ENCODE measurements at places on chromosomes 12 and 14.

- DNase-seq = no peak
Observed at GRCh38 chr14:32087173-32087861, 10.2 kb downstream of the ARHGAP5 start.

DNA sequence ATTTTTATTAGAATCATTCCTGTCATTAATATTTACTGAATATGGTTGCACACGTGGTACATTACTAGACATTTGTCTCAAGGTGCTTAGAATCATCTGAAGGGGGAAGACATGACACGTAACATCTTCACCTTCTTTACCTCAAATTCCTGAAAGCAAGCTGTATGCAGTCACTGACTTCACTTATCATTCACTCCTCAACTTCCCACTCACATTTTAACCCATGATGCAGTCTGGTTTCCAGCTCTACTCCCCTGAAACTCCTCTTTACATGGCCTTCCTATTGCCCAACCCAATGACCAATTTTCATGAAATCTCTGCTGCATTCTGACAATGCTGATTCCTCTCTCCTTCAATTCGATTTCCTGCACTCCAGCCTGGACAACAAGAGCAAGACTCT lies 5.8 kb upstream of the PSMC6 start:
- DNase-seq = no peak

- no peak for DNase-seq
Observed at GRCh38 chr12:104734541-104735095, 223.5 kb downstream of the SLC41A2 start.

GRCh38 chr12:31518680-31519227 lies 72.2 kb downstream of the DENND5B start:
- no peak for DNase-seq

DNA sequence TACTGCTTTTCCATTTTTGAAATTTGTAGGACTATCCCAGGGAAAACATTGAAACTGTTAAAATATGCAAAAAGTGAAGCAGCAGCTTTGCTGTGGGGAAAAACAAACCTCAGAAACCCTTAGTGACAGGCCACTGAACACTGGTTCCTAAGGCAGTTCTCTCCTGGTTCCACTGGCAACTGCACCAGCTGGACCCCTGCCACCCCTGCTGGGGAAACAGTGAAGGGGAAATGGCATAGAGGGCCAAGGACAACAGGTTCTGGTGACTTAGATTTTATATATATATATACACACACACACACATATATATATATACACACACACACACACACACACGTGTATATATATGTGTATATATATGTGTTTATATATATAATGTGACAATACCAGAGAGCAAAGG lies 16.2 kb upstream of the KRT7 start:
- DNase-seq = no peak

DNA sequence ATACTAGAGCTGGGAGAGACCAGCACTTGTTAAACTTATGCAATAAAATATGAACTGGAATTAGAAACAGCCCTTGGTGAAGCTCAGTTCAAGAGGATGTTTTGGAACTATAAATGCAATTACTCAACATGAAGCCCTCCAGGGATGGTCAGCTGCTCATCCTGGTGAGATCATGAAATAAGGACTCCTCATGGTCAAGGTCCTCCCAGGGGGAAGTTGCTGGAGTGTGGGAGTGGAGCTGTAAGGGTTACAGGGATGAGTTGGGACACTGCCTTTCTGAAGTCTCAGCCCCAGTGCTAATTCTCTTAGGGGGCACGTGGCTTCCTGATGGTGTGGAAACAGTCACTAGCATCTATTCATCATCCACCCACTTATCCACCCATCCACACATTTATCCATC lies 301.7 kb upstream of the SFSWAP start:
- no peak for DNase-seq

DNA sequence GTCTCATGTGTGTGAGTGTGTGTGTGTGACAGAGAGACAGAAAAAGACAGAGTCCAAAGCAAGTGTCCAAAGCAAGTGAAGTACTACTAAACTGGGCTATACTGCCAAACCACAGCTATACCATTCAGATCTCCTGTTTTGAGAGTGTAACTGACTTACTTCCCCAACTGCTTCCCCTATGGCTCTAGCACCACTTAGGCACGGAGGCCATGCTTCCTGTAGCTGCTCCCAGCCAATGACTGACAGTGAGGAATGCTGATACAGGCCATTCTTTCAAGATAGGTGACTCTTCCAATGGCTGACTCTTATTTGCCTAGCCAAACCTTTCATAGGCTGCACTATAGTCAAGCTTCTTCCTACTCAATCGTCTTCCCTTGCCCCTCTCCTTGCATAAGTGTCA lies 393.2 kb downstream of the BCAT1 start:
- no peak for DNase-seq

- DNase-seq = no peak
Observed at GRCh38 chr12:28440081-28440608, 249.9 kb downstream of the CCDC91 start.

GRCh38 chr12:80038062-80038560 lies 61.2 kb upstream of the OTOGL start:
- DNase-seq = no peak

GRCh38 chr14:101457301-101457935 lies 103.9 kb upstream of the DIO3 start:
- no peak for DNase-seq

DNA sequence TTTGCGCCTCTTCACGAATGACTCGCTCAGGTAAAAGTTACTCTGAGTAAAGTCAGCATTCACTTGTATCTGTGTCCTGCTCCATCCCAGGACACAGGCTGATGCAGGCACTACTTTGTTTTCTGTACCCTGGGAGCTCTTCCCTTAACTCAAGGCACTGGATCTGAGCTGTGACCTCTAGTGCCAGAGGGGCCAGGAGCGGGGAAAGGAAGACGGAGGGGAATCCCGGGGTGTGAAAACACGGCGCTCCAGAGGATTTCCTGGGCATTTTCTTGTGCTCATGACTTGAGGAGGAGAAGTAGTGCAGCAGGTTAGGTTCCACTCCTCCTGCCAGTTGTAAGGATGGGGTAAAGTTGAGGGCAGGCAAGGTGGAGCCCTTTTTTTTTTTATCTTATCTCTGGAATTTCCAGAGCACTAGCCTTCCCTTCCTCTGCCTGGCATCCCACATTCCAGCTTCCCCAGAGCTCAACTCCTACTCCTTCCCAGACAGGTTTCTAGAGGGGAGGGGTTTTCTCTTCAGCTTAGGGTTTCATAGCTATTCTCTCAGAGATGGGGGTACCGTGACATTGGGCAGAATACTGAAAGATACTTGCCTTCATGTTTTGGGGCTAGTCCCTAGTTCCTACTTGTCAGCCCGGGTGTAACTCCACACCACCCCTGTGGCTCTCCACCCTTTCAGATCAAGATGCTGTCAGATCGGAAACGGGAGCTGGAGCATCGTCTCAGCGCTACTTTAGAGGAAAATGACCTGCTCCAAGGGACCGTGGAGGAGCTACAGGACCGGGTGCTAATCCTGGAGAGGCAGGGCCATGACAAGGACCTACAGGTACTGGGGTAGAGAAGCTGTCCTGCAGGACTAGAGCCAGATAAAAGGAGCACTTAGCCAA lies 52.3 kb downstream of the RAB35 start:
- DNase-seq = no peak

DNA sequence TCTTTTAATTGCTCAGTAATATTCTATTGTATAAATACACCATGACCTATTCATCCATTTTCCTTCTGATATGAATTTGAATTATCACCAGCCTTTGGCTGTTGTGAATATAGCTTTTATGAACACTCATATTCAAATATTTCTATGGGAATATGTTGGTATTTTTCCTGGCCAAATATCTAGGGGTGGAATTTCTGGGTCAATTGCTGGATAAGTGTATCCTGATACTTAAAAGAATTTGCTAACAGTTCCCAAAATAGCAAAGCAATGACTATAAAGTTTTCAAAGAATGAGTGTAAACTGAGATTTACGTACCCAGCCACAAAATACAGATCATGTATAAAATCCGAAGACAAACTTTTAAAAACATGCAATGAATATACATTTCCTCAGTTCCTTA lies 148.7 kb upstream of the CLEC14A start:
- DNase-seq = no peak

DNA sequence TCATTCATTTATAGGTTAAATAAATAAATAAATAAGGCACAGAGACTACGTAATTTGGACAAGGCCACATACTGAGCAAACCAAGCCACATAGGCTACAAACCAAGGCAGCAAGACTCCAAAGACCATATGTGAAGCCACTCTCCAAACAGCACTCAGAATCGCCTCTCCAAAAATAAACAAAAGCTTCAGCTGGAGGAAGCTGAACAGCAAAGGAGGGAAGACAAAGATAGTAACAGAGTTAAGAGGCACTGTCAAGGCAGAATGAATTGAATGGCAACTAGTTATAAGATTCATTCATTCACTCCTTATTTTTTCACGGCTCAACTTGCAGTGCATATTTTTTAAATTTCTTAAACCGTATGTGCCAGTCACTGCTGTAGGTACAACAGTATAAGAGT lies 200.5 kb upstream of the GRIP1 start:
- no peak for DNase-seq

DNA sequence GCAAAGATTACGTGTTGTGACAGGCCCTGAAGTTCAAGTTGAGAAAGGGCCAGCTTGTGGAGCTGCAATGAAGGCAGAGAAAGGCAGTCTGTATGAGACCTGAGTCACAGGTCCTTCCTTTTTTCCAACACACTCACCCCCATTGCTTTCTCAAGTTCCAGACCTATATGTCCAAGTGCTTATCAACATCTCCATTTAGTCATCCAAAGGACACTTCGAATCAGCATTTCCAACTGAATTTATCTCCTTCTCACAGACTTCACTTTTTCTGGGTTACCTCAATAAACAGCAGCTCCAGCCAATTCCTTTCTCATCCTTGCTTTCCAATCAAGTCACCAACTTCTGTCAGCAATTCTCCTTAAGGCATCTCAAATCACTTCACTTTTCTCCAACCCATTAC lies 56.4 kb upstream of the KIF21A start:
- no peak for DNase-seq

- DNase-seq = no peak
Observed at GRCh38 chr12:113818833-113819232, 147.3 kb downstream of the RBM19 start.

DNA sequence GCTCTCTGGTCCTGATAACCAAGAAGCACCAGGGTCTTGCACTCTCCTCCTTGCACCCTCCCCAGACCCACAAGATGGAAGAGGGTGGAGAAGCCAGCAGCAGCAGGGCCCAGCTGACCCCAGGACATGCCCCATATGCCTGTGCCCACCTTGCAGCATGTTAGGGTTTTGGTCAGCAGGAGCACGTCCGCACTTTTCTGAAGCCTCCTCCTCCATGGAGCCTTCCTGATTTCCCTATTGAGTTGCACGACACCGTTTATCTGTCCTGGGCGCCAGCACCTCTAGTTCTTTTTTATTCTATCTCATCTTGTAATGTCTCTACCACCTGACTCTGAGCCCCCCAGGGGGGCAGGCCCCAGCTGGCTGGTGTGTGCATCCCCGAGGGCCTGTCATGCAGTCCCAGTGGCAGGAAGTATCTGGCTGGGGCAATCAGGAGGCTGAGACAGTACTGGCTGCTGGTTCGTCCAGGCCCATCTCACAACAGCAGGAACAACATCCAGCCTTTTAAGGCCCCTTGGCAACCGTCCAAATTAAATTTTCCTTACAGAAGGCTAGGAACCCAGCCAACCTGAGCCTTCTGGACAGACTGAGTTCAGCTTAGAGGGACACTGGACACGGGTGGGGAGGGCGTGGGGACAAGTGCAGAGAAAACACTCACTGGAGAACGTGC lies 39.6 kb downstream of the CCDC85C start:
- no peak for DNase-seq

DNA sequence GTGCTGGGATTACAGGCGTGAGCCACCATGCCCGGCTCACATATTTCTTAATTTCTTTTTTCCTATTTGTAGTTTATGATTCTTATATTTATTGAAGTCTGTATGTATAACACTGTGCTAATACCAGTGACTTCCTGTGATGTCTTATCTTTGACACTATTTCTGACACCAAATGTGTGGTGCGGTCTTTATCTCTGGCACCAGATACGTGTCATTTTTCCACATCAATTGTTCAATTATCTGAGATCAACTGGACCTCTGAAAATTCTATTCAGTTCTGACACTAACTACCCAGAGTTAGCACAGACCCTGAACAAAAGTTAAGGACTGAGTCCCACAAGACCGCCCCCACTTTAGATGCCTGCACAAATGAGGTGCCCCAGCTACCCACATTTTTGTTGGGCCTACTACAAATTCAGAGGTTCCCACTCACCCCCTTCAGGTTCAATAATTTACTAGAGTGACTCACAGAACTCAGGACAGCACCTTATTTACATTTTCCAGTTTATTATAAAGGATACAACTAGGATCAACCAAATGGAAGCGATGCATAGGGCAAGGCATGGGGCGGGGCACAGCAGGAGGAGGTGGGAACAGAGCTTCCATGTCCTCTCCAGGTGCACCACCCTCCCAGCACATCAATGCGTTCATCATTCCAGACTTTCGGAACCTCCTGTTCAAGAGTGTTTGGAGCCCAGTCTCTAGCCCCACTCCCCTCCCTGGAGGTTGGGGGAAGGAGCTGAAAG lies 11.6 kb upstream of the SRSF9 start:
- no peak for DNase-seq

DNA sequence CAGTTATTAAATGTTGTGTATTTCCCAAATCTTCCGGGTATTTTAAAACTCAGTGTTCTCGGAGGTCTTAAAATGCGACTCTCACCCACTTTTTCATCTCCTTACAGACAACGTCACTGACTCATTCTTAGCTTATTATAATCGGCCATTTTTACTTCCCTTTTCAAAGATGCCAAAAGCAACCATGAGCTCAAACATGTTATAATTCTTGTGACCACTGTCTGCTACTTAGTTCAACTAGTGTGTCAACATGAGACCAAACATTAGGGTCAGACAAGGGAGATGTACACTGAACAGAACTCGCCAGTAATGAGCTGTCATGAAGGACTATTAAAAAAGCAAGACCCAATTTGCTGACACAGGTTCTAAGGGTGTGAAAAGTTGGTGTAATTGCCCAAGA lies 4.2 kb upstream of the GRIP1 start:
- no peak for DNase-seq

DNA sequence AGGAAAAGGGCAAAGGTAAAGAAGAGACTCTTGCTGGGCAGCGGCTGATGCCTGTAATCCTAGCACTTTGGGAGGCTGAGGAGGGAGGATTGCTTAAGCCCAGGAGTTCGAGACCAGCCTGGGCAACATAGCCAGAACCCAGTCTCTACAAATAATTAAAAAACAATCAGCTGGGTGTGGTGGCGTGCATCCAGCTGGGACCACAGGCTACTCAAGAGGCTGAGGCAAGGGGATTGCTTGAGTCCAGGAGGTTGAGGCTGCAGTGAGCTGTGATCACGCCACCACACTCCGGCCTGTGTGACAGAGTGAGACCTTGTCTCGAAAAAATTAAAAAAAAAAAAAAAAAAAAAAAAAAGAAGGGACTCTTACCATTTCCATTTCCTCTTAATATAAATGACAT lies 100.4 kb upstream of the USP44 start:
- no peak for DNase-seq
